Stimulated activated CD4-positive, alpha-beta T cell treated with anti-CD3 and anti-CD28 coated beads, Interleukin-2, amount 100 ng/mL, for 4 hours (primary cell): ENCODE measurements at places on chromosomes 11 and 22.

DNA sequence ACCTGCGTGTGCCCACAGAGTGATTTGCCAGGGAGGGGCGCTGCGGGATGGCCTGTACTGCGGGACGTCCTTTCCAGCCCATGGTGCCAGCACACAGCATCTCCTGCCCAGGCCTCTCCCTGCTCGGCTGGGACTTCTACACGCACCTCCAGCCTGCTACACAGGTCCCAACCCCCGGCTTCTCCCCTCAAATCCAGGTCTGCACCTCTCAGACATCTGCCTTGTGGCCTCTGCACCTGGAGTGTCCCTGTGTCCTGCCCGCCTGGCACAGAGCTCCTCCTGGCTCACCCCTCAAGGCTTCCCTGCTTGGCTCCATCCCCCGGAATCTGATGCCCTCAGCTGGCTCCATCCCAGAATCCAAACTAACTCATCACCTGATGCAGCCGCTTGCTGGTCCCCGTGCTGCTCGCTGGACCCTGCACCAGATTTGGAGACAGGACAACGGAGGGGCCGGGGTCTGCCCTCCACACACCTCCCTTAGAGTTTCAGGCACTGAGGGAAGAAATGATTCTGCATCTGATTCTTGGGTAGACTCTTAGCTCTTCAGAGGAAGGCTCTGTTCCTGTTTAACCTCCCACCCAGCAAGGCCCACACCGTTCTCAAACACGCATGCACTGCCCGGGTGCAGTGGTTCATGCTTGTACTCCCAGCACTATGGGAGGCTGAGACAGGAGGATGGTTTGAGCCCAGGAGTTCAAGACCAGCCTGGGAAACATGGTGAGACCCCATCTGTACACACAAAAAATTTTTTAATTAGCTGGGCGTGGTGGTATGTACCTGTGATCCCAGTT lies 4.0 kb upstream of the LSP1 start:
- no peak for DNase-seq

GRCh38 chr22:36257948-36258670 lies 5.2 kb downstream of the APOL1 start:
- DNase-seq: no peak

DNA sequence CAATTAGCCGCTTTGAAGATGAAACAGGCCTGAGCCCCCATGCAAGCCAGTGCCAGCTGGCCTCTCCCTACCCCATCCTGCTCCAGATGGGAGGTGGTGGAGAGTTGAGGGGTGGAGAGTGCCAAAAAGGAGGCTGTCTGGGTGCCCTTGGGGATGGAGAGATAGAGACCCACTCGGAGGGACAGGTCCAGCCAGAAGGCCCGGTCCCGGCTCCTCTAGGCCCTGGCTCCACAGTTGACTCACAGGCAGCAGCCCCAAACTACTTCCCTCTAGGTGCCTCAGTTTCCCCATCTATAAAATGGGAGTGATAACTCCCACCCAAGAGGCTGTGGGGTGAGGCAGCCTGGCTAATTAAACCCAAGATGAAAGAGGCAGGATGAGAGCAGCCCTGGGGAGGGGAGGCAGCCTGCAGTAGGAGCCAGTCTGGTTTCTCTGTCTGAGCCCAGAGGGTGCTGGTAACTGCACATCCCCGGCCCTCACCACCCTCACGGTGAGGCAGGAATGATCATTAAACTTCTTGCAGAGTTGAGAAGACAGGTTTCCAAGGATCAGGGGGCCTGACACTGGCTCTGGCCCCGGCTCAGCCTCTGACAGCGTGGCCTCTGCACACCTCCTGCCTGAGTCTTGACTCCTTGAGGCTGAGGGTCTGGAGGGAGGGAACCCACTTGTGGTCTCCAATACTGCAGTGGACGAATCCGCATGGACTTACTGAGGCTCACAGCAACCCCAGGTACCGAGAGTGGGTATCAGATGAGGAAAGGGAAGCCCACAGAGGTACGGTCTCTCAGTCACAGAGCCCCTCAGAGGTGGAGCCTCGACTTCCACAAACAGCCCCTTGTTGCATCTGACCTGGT lies 1.4 kb upstream of the AP5B1 start:
- no peak for DNase-seq

- DNase-seq: no peak
Measured at GRCh38 chr11:112448168-112448567, 187.5 kb upstream of the PLET1 start.

DNA sequence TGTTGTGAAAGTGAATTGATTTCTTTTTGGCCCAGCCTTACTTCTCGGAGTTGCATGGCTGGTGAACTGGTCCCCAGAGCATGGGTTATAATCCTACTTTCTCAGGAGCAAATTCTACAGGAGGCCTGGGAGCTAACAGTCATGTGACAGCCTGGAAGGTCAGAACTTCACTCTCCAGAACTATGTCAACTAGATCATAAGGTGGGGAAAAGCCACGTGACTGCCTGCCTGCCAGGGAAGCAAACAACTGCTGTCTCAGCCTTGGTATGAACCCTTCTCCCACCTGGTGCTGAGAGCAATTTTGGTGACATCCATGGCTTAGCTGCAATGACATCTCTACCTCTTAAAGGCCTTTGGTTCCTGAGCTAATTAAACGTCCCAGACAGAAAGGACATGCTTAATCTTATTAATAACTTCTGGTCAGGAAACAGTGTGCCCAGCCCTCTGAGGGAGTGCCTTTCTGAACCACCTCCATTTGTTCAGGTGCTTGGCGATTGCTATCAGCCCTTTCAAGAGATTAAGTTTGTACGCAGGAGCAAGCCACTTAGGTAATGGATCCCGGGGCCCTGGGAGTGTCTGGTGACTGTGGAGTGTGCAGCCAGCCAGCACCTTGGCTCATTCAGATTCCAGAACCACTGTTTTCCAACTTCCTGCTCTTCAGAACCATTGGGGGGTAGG lies 1.4 kb upstream of the CREB3L1 start:
- DNase-seq: no peak
